ENCODE measurements at places on chromosomes 4 and X.
A peak's percentile ranks its signal among the peaks of the same experiment; 100 is the strongest.

- no peak for DNase-seq
These were observed 134.0 kb upstream of the SMAD1 start for GRCh38 chr4:145347684-145348083.

GRCh38 chr4:87944967-87945366 lies 30.5 kb upstream of the SPP1 start:
- no peak for DNase-seq

- no peak for DNase-seq
These were observed 134.3 kb upstream of the PPARGC1A start for GRCh38 chr4:24024157-24024556.

DNA sequence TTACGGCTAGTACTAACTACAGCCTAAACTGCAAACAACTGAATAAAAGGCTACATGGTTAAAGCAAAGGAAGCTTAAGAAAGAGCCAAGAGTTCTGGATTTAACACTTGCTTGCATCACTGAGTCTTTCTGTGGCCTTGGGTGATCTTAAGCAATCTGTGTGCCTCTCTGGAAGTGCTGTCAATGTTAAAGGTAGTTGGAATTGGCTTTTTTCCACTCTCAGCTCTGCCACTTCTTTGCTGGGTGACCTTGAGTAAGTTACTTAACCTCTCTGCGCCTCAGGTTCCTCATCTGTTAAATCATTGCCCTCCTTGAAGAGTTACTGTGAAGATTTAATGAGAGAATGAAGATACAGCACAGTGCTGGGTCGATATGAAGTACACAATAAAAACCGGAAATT lies 15.7 kb downstream of the SLC2A9 start:
- no peak for DNase-seq

DNA sequence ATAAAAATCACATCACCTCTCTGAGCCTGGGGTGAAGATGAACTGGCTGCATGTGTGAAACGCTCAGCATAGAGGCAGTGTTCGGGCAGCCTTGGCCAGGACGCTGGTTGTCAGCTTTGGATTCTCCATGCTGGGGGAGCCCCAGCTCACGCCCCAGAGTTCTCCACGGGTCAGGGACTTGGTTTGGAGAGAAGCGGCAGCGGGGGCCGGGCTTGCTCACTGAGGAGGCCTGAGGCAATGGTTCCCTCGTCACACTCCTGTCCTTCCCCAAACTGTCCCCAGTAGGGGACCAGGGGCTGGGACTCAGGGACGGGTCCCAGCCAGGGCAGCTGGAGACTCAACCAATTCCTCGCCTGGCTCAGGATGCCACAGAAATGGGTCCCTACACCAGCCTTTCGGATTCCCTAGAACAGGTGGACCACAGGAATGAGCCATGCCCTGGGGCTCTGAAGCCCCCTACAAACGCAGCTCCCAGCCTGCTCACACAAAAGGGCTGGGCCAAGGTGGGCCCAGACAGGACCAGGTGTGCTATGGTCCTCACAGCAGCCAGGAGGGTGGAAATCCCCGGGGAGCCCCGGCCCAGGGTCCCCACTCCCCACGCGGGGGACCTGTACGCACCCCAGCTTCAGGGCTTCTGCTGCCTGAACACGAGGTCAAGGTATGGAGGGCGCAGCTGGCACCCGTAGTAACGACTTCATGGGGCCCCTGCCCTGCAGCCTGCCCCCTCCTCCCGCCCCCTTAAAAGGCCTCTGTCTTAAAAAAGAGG lies 1.4 kb downstream of the MXD4 start:
- DNase-seq = no peak

DNA sequence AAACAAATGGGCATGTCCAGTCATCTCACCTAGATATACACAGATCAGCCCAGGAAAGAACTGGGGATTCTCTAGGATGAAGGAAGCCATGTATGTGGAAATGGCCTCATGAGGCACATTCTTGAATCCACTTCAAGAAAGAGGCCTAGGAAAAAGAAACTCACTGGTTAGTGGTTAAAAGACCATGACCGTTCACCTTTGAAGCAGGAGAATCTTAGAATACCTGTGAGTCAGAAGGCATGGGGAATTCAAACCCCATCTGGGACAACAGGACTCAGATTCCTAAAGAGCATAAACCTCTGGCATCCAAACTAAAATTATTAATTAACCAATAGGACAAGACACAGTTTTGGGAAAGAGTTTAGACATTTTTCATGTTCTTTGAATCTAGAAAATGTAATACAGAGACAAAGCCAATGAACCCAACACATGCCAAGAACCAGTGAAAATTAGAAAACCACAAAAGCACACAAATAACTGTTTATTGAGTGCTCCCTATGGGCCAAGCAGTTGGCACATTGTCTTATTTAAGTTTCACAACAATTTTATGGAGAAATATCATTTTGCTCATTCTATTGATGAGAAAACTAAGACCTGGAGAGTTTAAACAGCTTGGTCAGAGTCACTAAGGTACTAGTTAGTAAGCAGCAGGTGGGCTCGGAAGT lies 97.5 kb downstream of the NPNT start:
- no peak for DNase-seq

DNA sequence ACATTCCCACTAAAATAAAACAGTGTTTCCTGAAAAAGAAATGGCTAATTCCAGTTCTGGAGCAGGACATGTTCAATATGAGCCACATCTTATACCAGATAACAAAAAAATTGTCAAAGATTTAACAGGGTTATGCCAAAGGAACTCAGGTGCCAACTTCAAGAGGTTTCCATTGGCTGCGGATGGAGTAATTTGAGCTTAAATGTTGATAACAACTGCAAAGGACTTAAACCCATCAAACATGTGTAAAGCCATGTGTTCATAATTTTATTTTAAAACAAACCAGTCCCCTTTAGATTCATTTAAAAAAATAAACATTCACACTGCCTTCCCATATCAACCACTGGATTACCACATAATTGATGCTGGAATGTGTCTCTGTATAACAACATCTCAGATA lies 156.4 kb upstream of the PCDH18 start:
- DNase-seq = no peak

GRCh38 chr4:40055863-40056715 lies 561 bp upstream of the N4BP2 start:
- DNase-seq = peak; percentile 61

- DNase-seq = no peak
These were observed 33.8 kb upstream of the SLAIN2 start for GRCh38 chr4:48307528-48307927.

- DNase-seq = no peak
These were observed 231.5 kb downstream of the FAT4 start for GRCh38 chr4:125546272-125546671.

GRCh38 chr4:107318078-107318477 lies 282.0 kb upstream of the DKK2 start:
- DNase-seq = no peak

- no peak for DNase-seq
These were observed 80.1 kb upstream of the CXCL13 start for GRCh38 chr4:77525538-77525937.

DNA sequence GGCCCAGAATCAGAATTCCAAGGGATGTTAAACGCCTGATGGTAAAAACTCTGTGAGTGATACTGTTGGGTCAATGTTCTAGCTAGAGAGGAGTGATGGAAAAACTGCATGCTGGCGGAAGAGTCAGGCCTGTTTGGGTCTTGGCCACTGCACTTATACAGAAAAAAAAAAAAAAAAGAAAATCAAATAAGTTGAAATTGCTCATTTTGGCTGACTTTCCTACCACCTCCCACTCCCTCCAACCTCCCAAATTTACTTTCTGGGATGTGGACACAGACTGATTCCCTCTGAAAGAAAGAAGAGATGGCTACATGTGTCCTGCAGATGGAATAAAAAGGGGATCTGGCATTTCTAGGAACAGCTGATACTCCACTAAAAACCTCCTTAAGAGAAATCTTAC lies 234.1 kb upstream of the GIMD1 start:
- no peak for DNase-seq

GRCh38 chr4:89682808-89683207 lies 154.2 kb downstream of the SNCA start:
- DNase-seq = no peak

GRCh38 chr4:45004847-45005565 lies 278.6 kb upstream of the GNPDA2 start:
- DNase-seq = no peak

DNA sequence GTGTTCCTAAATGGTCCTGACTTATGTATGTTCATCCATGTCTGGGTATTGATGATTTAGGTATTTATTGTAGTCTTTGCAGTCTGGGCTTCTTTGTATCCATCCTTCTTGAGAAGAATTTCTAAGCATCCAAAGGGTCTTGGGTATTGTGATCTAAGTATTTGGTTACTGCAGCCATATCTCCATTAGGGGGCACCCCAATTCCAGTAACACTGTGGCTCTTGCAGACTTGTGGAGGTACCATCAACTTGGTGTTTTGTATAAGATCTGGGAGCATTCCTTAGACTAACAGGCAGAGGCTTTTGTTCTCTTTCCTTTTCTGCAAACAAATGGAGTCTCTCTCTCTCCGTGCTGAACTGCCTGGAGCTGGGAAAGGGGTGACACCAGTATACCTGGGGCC lies 113.7 kb upstream of the NEXMIF start:
- DNase-seq = peak; percentile 10

DNA sequence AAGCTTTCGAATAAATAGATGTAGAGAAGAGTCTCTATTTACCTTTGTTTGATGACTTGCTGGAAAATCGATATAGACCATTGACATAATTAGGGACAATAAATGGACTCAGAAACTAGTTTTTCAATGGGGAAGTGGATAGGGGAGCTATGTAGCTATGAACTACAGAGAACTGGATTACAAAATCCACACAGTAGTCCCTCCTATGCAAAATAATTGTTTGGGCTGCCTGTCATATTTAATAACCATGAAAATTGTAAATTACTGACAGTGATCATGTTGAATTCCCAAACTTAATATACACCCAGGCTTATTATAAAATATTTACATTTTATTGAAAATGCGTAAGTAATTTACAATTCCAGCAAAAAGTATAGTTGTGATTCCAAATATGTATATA lies 333.1 kb upstream of the FAM241A start:
- no peak for DNase-seq

DNA sequence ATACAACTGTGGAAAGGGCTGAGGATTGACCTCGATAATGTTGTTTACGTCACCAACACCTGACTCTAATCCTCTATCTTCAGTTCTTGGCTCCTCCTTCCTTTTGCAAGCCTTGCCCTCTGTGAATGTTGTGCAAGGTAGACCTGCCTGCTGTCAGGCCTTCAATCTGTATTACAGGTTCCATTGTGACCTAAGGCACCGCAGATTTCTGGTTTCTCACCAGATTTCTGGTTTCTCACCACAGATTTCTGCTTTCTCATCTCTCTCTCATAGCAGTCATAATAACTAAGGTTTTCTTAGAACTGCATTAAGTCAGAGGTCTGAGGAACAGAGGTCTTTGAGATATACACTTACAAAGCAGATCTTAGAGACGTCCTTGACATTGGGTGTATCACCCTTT lies 51.5 kb upstream of the ETNPPL start:
- no peak for DNase-seq

DNA sequence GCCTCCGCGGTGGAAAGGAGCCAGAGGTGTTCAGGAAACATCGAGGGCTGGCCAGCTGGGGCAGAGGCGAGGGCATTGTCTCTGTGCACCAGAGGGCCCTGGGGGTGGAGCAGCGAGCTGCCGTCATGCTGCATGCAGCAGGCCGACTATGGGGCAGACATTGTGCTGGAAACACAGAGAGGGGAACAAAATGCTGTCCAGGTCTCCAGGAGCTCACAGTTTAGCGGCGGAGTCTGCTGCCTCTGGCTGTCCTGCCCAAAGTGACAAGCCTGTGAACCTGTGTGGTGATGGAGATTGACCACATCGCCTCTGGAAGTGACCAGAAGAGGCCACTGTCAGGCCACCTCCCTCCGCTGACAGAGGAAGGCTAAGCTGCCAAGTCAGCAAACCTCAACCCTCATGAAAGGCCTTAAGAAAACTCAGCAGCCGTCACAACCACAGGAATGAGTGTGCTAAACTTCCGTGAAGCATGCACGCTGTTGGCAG lies 20.1 kb upstream of the SASH3 start:
- DNase-seq = no peak

DNA sequence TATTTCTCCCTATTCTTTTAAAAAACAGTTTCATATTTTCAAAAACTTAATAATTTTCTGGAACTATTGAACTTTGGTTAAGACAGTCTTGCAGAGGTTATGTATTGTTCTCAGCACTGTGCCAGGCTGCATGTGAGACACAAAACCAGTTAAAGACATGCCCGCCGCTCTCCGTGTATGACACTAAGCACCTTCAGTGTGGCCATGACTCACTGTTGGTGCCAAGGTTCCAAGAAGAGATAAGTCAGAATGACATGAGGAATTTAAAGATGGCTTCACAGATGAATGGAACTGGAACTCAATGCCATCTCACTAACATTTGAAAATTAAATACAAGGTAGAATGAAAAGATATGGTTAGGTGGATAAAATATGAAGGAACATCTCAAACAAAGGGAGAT lies 525.5 kb upstream of the ZFP42 start:
- no peak for DNase-seq

DNA sequence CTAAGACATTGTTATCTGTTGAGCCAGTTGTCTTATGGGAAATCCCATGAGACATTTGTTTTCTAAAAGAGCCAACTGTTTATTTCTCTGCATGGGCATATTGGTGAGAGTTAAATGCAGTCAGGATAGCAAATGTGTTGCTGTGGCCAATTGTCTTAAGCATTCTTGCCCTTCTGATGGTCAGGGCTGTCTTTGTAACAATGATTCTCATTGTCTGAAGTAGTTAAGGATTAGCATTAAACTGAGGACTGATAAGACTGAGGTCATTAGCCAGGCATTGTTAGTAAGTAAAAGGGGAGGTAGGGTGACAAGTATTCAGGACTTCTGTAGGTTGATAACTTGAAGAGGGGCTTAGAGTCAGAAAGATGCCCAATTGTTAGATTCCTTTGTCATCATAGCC lies 11.2 kb upstream of the MORF4L2 start:
- DNase-seq = no peak

DNA sequence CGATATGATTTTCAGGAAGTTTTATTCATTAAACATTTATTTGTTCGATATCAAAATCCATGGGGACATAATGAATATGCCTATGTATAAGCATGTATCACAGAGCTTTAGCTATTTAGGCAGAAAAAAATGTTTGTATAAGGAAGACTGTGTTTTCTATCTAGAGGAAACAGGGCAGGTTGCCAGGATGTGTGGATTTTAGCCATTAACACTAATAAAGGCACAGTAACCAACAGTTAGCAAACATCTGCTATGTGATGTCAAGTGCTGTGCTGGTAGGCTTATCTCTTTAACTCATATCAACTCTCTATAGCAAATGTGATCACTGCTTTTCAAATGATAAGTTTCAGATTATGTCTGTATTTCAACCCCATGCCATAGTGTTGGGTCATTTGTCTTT lies 708.9 kb upstream of the HS3ST1 start:
- no peak for DNase-seq

Measured in naive thymus-derived CD8-positive, alpha-beta T cell (primary cell).